Stimulated activated CD4-positive, alpha-beta T cell treated with anti-CD3 and anti-CD28 coated beads, TNF-alpha, amount 100 ng/mL, for 24 hours (primary cell): ENCODE measurements at places on chromosomes 6 and 20.

GRCh38 chr6:147029923-147030322, 174.3 kb upstream of the STXBP5 start:
- DNase-seq: no peak

- no peak for DNase-seq
These were observed 14.0 kb upstream of the MAP7 start for GRCh38 chr6:136564180-136564579.

DNA sequence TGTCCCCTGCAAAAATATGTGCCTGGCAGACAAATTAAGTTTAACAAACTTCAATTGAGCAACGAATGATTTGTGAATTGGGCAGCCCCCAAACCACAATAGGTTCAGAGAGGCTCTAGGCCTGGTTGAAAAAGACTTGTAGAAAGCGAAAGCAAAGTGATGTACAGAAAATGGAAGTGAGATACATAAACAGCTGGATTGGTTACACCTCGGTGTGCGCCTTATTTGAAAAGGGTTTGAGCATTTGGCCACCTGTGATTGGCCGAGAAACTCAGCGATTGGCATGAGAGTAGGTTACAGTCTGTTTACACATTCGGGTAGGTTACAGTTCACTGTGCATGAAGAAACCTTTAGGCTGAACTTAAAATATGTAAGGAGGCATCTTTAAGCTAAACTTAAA, 136.9 kb downstream of the CD83 start:
- no peak for DNase-seq

- no peak for DNase-seq
These were observed 27.9 kb downstream of the MOCS1 start for GRCh38 chr6:39906318-39906761.

DNA sequence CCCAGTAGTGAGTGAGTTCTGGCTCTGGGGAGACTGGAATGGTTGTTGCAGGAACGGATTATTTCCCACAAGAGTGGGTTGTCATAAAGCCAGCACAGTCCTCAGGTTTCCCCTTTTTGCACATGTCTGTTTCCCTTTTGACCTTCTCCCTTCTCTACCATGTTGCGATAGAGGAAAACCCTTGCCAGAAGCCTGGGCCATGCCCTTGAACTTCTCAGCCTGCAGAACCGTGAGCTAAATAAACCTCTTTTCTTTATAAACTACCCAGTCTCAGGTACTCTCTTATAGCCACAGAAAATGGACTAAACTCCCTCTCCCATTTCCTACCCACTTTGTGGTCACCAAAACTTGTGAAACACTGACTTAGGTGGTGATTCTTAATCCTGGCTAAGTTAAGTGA, 7.2 kb upstream of the PPP1R16B start:
- DNase-seq: no peak
